ENCODE measurements at places on chromosomes 5 and 9. TPM values are rescaled to one million over a fixed set of nuclear protein-coding genes. Genes with fewer than 3 reads are reported as not detected.

- no peak for DNase-seq
Observed at GRCh38 chr5:134714541-134714940, 23.8 kb upstream of the CAMLG start.

Gene G3BP1
- total RNA-seq: 320 TPM

Gene ZNF454
- not detected for total RNA-seq

GRCh38 chr5:137837491-137838394, 29.9 kb upstream of the MYOT start:
- DNase-seq: no peak

DNA sequence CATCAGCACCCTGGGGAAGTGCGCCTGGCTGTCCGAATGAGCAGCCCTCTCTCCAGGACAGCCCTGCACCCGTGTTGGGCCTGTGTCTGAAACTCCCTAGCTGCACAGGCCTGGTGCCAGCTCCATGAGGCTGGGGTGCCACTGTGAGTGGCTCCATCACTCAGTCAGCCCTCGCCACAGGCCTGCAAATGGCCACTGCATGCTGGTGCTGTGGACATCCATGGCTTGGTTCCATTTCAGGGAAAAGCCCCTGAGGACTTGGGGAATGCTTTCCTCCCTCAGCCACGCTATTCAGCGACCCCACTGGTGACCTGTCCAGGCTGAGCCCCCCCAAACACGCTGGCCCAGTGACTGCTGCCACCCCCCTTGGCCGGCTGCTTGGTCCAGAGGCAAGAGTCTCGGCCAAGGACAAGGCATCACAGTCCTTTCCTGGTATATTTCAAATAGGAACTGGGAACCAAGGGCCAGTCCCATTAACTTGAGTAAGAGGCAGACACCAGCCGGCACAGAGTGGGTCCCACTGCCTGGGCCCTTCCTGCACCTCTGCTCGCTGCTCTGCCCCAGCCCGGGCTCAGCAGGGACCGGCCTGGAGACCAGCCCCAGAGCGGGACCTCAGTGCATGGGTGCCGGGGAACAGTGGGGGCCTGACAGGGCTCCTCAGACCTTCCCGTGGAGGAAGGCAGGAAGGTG, 181.3 kb downstream of the AUH start:
- no peak for DNase-seq

- DNase-seq: no peak
Observed at GRCh38 chr5:56971275-56971674, 19.4 kb upstream of the MIER3 start.

- DNase-seq: no peak
Observed at GRCh38 chr5:39189292-39189955, 29.9 kb downstream of the FYB1 start.

DNA sequence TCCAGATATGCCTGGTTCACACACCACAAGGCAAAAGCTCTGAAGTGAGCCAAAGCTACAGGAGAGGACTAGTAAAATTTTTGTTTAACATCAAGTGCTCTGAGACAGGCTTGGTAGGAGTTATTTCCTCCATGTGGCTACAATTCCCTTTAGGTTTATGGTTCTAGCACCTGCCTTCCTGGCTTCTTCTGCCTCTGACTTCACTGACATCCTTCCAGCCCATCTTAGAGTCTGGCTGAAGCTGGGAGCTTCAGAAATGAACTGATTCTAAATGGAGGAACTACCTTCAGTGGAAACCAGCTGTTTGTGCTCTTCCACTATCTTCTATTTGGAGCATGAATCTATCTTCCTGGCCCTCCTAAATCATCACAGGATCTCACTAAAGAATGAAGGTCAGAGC, 215.3 kb upstream of the FBXL7 start:
- no peak for DNase-seq

DNA sequence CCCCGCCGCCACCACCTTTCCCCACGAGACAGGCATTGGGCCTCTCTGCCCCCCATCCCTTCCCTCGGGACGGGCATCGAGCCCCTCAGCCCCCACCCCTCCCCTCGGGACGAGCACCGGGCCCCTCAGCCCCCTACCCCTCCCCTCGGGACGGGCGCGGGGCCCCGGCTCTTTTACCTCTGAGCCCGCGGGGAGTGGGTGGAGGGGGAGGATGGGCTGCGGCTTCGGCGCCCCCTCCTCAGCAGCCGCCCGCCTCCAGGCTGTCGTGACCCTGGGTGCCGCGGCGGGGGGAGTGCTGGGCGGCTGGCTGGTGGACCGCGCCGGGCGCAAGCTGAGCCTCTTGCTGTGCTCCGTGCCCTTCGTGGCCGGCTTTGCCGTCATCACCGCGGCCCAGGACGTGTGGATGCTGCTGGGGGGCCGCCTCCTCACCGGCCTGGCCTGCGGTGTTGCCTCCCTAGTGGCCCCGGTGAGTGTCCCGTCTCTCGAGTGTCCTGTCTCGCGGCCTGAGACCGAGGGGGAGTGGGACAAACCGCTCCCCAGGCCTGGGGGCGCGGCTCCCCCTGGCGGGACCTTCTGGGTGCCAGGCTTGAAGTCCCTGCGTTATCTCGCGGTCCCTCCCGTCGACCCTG, 791 bp downstream of the SLC2A8 start:
- DNase-seq: peak; percentile 36

GRCh38 chr9:93217706-93218105, 33.8 kb downstream of the WNK2 start:
- DNase-seq: no peak

DNA sequence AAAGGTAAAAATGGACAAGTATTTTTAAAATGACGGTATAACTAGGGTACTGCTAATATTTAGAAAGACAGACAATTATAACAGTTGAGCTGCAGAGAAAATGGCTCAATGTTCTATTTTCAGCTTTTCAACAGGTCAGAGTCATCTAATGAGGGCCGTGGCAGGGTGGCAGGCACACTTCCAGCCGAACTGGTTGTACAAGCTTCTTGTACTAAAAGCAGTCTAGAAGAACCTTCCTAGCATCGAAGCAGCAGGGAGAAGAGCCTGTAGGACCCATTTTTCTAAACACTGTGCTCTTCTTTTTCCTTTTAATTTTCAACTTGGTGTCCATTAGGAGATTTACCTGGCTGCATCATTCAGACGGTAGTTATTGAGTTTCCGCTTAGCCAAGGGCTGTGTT, 85.6 kb downstream of the SLC28A3 start:
- DNase-seq: no peak

DNA sequence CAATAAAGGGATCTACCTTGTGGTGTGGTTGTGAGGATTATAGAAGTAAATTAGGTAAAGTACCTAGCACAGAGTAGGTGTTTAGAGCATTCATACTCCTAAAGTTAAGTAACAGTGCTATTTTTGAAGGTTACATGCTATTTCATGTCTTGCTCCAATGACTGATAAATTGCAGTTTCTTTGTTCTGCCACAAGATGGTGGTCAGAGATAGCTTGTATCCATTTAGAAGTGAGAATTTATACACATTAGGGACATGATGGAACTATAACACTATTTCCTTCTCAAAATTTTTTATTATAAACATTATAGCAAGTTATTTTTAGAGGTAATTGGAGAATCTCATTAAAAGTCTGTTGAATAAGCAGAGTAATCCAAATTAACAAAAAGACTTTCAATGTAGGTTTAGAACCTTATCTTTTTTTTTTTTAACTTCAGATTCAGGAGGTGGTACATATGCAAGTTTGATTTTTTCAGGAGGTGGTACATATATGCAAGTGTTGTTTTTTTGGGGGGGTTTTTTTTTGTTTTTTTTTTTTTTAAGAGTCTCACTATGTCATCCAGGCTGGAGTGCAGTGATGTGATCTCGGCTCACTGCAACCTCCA, 17.1 kb downstream of the MTREX start:
- DNase-seq: peak; percentile 49

Gene CCNO
- total RNA-seq: 0.07 TPM

Gene DBH
- total RNA-seq: not detected

Gene PROP1
- not detected for total RNA-seq

DNA sequence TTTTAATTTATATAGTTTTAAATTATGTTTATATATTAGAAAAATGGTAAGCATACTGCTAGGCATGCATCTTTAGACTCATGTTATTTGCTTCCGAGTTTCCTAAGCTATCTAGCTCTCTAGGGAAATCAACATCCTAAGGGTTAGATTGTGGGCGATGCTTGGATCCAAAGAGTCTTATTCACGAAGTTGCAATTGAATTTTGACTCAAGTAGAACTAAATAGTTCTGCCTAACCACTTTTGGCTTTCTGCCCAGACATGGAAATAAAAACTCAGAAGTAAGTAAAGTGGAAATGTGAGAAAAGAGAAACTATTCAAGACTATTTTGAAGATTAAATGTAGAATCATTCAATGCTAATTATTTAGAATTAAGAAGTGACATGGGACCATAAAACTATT, 440.4 kb downstream of the CDH18 start:
- no peak for DNase-seq

DNA sequence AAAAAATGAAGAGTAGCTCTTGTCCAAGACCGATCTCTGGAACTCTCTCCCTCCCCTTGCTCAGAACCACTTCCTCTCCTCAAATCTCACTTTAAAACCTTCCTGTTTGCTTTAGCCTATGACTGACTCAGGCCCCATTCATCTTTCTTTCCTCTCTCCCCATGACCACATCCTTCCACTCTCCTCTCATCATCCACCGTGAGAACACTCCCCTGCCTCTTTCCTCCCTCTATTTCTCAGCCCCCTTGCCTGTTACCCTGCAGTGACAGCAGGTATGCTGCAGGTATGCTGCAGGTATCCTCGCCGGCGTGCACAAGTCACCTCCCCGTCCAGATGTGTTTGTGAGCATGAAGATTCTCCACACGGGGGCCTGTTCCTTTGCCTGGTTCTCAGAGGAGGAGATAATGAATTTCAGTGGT, 505.3 kb downstream of the CCDC171 start:
- no peak for DNase-seq

DNA sequence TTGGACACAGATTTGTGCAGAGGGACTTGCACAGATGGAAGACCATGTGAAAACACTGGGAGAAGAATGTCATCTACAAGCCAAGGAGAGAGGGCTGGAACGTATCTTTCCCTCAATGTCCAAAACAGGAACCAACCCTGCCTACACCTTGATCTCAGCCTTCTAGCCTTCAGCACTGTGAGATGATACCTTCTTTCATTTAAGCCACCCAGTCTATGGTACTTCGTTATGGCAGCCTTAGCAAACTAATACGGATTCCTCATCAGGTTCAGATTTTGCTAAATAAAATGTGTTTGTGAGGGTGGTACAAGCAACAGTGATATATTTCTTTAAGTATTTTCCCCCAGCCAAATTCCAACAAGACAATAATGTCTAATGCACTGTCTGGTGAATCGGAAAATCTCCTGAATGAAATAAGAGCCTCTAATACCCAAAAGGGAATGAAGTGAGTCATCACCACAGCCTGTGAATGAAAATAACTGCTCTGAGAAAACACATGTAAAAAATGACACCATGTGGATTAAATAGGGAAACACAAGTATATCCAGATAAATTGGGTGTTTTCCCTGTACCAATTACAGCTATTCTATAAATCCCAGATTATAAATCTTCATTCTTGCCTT, 182.8 kb upstream of the TARS1 start:
- no peak for DNase-seq

Gene NDUFAF2
- total RNA-seq: 111 TPM

Gene SLCO6A1
- total RNA-seq: not detected

- DNase-seq: no peak
Observed at GRCh38 chr9:93911801-93912554, 43.2 kb downstream of the BARX1 start.

Gene PLAA
- total RNA-seq: 22.9 TPM

DNA sequence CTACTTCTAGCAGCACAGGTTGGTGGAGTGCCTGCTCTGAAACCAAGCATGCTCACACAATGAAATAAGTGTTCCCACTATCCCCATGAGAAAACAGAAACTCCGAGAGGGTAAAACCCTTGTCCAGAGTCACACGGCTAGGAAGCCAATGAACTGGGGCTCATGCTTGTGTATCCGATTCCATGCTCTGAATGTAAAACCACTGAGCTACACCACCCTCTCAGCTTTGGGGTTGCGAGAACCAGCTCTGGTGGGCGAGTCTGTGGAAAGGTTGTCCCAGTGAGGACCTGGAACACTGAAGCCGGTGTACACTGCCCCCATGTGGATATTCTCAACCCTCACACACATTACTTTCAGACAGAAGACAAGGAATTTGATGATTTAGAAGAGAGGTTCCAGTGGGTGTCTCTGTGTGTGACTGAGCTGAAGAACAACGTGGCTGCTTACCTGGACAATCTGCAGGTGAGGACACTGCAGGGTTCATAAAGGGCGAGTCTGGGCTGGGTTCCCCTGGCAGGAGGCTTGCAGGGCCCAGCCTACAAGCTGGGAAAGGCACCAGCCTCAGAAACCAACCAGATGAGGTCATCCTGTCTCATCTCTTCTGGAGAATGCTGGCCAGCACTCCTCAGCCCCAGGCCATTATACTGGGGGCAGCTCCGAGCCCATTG, 37.4 kb downstream of the ARHGEF37 start:
- DNase-seq: peak; percentile 53

- peak; percentile 74 for DNase-seq
Observed at GRCh38 chr9:130701059-130702022, 7.8 kb downstream of the EXOSC2 start.

DNA sequence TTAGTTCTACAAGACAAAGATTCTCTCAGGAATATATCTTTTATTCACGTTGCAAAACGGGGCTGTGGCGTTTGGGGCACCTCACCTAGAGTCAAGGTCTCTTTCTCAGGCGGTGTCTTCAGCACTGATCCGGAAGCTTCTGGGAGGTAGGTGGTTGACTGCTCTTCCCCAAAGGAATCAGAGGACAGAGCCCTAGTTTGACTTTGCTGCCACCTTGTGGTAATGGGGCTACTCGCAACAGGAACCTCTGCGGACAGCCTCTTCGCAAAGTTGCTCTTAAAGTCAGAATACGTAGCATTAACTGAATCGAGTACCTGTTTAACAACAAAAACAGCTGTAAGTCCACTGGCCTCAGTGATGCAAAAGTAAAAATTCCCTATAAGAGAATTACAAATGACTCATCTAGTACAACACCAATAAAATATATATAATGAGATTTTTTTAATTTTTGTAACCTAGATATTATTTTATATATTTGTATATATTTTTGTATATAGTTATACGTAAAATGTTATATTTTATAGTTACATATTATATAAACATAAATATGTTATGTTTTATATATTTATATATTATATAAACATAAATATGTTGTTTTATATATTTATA, 13.3 kb upstream of the GPX8 start:
- peak; percentile 71 for DNase-seq

GRCh38 chr9:103997856-103998370, 96.2 kb upstream of the SMC2 start:
- DNase-seq: no peak

DNA sequence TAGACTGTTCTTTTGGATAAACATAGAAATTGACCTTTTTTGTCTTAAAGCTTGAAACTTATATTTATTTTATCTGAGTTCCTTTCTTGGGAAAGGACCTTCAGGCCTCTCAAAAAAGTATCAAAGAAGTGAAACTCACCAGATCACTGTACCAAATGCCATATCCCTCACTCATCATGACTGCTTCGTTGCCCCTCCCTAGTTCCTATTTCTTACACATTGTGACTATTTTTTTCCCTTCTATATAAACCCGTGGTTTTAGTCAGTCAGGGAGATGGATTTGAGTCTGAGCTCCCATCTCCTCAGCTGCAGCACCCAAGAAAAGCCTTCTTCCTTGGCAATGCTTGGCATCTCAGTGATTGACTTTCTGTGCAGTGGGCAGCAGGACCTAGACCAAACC, 129.4 kb downstream of the LPAR1 start:
- no peak for DNase-seq
